ENCODE measurements at places on chromosomes 16 and 17.

GRCh38 chr16:28567292-28567691, 13.6 kb downstream of the SGF29 start:
- no peak for DNase-seq

- no peak for DNase-seq
These were observed 37.7 kb upstream of the PVALEF start for GRCh38 chr17:81127526-81128177.

DNA sequence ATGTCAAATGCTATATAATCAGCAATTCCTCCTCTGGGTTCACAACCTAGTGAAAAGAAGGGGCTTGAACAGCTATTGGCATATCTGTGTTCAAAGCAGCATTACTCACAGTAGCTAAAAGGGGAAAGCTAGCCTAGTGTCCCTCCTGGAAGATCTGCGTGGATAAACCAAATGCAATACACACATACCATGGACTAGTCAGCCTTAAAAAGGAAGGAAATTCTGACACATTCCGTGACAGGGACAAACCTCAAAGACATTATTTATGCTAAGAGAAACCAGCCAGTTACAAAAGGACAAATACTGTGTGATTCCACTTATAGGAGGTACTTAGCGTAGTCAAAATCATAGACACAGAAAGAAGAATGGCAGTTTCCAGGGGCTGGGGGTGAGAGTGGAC, 90.1 kb downstream of the XYLT1 start:
- DNase-seq, result no peak

DNA sequence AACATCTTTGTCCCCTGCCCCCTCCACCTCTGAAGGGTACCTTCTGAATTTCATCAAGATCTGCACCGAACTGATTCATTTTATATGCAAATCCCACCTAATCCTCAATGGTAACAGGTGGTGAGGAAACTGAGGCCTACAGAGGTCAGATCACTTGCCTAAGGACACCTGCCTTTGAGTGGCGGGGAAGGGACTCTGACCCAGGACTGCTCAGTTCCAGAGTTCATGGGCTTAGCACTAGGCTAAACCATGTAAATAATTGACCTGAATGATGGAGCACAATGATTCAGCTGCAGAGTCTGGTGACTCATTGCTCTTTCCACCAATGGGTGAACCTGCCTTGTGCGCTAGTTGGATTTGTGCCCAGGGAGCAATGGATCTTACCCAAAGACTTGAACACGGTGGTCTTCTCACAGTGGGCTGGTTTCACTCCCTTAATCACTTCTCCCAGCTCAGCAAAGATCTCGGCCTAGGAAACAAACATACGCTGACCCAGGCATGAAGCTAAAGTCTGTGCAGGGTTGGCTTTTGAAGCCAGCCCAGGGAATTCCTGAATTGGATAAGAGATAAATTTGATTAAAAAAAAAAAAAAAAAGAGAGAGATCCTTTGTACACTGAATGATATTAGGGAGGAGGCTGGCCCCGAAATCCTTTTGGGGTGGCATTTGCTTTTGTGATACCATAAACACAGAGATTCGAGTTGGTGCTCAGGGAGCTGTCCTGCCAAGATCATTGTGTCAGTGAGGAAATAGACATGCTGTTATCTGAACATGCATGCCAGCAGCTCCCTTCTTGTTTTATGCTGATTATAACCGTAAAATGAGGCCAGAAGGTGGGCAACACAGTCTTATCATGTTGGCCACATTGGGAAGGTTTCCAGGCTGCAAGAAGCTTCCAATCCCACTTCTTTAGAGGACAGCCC, 17.0 kb downstream of the CRYM start:
- no peak for DNase-seq

DNA sequence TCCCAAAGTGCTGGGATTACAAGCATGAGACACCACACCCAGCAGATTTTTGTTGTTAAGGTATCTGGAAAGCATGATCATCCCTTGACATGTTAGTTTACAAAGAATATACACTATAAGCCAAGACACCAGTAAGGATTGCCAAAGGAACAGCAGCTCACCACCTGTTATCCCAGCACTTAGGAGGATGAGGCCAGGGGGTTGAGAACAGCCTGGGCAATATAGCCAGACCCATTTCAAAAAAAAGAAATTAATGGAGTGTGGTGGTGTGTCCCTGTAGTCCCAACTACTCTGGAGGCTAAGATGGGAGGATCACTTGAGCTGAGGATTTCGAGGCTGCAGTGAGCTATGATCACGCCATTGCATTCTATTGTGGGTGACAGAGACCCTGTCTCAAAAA, 5.1 kb downstream of the ANKRD40CL start:
- no peak for DNase-seq

DNA sequence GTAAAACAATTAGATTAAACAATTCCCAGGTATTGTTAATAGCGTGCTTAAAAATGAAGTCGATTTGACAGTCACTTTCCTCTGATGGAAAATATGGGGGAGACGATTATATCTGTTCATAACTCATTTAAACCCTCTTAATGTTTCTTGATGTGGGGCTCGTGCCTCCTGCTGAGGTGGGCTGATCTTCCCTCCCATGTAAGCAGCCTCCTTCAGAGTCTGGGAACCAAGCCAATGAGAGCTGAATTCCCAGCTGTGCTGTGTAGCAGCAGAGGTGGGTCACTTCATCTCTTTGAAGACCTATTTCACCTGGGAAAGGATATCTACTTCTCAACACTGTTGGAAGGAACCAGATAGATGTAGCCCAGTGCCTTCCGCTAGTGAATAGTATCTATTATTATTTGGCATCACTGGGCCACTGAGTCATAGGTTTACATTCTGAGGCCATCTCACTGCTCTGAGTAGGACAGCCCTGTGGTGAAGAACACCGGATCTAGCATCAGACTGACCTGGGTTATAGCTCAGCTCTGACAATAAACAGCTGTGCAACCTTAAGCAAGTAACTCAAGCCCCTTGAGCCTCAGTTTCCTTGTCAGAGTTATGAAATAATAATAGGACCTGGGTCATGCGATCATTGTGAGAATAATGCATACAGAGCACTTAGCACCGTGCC, 85.3 kb upstream of the C16orf82 start:
- DNase-seq, result no peak

GRCh38 chr17:58156839-58157803, 8.9 kb downstream of the OR4D1 start:
- DNase-seq, result peak; percentile 70

DNA sequence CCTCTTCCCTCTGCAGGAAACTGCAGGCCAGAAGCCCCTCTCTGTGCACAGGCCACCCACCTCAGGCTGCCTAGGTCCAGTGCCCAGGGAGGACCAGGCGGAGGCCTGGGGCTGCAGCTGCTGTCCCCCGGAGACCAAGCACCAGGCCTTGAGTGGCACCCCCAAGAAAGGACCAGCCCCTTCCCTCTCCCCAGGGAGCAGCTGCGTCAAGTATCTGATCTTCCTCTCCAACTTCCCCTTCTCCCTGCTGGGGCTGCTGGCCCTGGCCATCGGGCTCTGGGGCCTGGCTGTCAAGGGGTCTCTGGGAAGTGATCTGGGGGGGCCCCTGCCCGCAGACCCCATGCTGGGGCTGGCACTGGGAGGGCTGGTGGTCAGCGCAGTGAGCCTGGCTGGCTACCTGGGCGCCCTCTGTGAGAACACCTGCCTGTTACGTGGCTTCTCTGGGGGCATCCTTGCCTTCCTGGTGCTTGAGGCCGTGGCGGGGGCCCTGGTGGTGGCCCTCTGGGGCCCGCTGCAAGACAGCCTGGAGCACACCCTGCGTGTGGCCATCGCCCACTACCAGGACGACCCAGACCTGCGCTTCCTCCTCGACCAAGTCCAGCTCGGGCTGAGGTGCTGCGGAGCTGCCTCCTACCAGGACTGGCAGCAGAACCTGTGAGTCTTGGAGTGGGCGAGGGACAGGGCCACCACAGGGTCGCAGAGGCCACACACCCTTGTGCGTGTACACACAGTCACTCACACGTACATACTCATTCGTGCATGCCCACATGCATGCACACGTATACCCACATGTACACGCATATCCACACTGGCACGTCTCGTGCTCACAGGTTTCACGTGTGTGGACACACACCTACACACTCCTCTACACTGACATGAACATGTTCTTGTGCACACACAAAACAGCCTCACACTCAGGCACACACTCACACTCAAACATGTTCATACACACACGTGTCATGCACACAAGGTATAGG, 8.3 kb downstream of the TSPAN10 start:
- DNase-seq, result no peak

DNA sequence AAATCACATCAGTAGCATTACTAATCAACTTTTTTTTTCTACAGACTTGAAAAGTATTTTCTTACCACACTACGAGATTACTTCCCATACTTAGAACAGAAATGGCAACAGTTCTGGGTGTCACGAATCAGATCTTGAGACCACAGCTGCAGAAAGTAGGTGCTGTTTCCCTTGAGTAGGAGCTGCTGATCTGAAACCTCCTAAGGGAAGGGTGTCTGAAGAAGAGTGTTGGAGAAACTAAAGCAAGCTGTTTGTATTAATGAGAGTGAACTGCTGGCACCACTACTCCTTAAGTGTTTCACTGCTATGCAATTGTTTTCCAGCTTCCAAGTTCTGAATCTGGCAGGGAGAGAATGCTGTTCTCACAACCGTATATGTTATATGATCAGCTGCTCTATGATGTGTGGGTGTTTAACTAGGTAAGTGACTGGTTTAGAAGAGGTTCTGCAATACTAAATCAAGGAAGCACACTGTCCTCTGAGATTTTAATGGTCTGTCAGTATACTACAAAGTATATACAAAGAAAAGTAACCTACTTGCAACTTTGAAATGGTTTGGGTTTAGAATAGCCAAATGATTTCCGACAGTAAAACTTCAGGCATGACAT, 3.3 kb downstream of the ZNF652 start:
- peak; percentile 39 for DNase-seq

DNA sequence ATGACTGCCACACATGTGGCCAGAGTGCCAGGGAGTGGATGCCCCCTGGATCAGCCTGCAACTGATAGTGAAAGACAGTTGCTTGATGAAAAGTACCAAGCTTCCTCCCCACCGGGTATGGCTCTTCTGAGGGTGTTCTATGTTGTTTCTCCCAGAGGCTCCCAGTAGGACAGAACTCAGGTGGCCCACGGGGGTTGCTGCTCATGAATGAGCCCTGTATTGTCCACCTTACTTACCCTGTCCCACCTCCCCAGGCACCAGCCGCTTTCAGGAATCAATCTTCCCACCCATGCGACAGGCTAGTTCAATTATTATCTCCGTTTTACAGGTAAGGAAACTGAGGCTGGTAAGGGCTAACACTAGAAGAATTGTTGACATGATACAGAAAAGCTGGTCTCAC, 34.9 kb upstream of the RGS9 start:
- DNase-seq, result no peak

DNA sequence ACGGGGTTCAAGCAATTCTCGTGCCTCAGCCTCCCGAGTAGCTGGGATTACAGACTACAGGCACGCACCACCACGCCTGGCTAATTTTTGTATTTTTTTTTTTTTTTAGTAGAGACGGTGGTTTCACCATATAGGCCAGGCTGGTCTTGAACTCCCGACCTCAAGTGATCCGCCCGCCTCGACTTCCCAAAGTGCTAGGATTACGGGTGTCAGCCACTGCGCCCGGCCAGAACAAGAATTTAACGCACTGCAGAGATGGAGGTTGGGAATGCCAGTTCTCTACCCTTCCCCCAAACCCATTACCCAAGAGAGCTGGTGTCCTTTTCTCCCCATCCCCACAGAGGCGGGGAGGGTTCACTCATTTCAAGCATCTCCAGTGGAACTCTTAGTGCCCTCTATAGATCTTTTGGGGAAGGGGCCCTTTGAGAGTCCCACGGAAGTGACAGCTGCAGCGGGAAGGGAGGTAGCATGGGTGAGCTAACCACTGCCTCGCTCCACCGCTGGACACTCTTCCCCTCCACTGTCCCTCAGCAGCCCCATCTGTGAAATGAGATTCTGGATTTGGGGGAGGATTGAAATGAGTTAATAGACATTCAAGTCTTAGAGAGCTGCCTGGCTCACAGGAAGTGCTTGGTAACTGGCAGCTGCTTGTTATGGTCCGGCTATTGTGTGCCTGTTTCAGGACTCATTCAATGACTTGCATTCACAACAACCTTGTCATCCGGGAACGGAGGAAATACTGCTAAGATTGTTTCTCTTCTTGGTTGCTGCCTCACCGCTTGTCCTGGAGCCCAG, 3.5 kb upstream of the UBALD2 start:
- DNase-seq, result no peak

- DNase-seq, result peak; percentile 22
These were observed 9.4 kb upstream of the TOP2A start for GRCh38 chr17:40427002-40427491.

- DNase-seq, result peak; percentile 38
These were observed 134.6 kb downstream of the GAS7 start for GRCh38 chr17:10063730-10064241.

DNA sequence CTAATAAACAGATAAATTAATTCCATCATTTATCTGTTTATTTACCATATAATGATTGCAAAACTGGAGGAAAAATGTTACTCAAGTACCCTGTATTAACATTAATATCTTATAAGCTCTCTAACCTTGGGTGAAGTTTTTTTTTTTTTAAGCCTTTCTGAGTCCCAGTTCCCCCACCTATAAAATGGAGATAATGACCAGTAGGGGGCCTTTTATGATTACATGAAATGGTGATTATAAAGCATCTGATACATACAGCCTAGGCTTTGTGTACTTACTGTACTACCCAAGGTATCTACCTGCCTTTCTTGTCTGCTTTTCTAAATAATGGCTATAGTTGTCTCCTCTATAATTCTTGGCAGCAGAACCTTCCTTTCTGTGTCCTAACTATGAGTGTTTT, 22.6 kb downstream of the LRRC36 start:
- peak; percentile 43 for DNase-seq

GRCh38 chr16:50315346-50315997, 49.1 kb downstream of the ADCY7 start:
- DNase-seq, result no peak

DNA sequence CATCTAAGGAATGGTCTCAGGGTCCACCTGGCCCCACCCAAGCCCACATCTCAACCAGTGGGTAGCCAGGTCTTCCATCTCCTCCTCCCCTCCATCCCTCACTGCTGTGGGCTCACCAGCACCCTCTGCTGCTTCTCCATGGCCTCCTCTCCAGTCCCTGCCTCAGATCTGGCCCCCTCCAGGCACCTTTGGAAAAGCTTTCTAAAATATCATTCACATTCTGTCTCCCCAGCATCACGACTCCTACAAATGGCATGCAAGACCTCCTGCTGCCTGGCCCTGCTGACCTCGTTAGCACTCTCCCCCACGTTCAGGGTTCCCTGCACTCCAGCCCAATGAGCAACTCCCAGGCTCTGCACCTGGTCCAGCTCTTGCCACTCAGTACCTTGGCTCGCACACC, 13.7 kb downstream of the GLP2R start:
- DNase-seq, result no peak

DNA sequence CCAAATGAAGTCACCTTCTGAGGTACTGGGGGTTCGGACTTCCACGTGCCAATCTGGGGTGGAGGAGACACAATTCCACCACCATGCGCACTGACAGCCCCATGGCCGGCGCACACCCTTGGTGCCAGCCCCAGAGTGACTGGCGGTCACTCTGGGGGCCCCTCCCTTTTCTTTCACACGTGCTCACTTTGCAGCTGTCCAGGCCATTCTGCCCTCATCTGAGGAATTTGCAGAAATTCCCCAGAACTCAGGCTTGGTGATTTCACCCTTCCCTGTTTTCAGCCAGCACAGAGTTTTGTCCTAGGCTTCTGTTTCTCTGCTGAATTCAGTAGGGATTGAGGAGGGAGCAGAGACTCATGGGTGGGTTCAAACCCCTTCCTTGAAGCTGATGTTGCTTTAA, 54.8 kb downstream of the CDRT4 start:
- DNase-seq, result no peak
